GM19239 (cell line): ENCODE measurements at places on chromosomes 7 and 10.
A peak's percentile ranks its signal among the peaks of the same experiment; 100 is the strongest.

DNA sequence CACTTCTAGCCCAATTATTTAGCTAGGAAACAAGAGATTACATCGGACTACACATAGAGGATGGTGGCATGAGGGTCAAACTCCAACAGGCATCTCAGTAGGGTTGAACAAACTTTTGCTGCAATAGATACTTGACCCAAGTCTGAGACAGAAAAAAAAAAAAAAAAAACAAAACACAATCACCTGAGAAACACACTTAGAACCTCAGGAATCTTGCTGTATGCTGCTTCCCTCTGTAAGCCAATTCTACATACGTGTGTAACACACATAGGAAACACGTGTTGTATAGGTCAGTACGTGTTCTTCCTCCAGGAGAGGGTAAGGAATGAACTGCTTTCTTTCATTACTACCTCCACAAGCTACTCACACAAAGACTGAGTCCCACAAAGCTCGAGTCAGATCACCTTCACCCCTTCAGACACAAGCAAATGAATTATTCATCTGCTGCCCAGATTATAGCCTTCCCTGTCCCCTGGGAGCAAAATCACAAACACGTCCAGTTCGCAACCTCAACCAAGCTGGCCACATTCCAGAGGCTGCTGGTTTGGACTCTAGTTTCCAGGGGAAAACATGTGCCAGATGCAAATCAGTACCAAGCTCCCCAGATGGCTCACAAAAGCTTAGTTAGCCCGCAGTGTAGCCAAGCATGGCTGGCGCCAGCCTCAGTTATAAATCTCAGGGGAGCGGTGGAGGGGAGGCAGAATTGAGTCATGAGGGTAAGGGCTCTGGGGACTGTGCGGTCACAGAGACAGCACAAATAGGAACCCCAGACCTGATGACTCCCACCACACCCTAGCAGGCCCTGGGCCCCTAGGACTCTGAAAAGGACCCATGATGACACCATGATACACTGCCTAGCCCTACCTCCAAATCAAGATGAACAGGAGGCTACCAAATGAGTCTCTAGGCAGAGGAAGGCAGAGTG, 15.1 kb downstream of the PSAP start:
- peak; percentile 75 for DNase-seq

- no peak for DNase-seq
These were observed 3.0 kb downstream of the ADAM8 start for GRCh38 chr10:133273534-133274143.

GRCh38 chr7:86479144-86479543, 164.6 kb upstream of the GRM3 start:
- DNase-seq = no peak

DNA sequence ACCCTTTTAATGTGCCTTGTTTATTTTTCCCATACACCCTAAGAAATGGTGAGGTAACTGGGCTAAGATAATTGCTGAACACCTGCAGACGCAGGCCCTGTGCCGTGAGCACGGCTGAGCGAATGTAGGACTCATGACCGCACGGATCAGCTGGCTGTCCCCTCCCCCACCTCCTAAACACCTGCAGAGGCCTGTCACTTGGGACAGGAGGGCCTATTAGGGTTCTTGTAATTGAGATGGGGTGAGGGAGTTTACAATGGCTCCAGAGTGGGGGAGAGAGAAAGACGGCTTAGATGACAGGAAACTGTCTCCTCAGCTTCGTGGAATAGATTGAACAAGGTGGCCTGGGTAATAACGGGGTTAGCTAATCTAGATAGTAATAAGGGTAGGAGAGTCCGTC, 291.7 kb upstream of the HABP2 start:
- DNase-seq = no peak

- no peak for DNase-seq
These were observed 34.6 kb downstream of the AGK start for GRCh38 chr7:141585592-141586510.

- no peak for DNase-seq
These were observed 45.8 kb downstream of the THSD7A start for GRCh38 chr7:11786186-11786585.

GRCh38 chr10:25694971-25695370, 239.1 kb upstream of the MYO3A start:
- DNase-seq = no peak

DNA sequence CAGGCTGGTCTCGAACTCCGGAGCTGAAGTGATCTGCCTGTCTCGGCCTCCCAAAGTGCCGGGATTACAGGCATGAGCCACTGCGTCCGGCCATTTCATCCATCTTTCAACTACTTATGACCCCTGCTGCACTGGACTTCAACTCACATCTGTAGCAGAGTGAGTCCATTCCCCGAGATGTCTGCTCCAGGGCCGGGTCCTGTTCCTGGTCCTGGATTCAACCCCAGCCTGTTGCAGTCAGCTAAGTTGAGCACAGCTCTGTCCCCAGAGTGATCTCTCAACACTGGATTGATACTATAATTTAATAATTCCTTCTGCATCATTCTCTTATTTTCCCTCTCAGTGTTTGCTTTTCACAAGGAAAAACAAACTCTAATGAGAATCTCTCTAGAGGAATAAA, 25.8 kb downstream of the PRTFDC1 start:
- no peak for DNase-seq

- no peak for DNase-seq
These were observed 6.5 kb downstream of the ANLN start for GRCh38 chr7:36396150-36396549.
